Thoracic aorta (tissue), 2 donors: ENCODE measurements at places on chromosomes 4 and X.

DNA sequence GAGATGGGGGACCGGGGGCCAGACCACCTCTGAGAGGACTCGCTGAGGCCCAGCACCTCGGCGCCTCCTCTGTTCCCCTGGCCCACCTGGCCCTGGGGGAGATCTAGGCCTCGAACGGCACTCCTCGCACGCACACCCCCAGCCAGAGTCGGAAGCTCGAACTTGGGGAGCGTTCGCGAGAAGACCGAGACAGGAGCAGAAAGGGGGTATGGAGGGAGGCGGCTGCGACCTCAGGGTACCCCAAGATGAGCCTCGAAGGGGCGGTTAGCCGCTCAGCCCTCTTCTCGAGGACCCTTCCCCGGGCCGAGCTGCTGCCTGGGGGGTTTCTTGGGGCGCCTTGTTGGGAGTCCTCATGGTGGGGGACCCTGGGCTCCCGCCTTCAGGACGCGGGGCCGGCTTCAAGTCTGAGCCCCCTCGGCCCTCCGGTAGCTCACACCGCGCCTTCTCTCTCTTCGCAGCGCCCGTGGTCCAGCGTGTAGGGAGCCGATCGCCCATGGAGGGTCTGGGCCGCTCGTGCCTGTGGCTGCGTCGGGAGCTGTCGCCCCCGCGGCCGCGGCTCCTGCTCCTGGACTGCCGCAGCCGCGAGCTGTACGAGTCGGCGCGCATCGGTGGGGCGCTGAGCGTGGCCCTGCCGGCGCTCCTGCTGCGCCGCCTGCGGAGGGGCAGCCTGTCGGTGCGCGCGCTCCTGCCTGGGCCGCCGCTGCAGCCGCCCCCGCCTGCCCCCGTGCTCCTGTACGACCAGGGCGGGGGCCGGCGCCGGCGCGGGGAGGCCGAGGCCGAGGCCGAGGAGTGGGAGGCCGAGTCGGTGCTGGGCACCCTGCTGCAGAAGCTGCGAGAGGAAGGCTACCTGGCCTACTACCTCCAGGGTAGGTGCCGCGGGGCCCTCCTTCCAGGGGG is 706 bp downstream of the DUSP9 start:
- DNase-seq = no peak

- DNase-seq = no peak
Measured at GRCh38 chr4:158535130-158535614, 13.5 kb downstream of the RXFP1 start.

GRCh38 chr4:34922325-34922724 is 1322.0 kb downstream of the ARAP2 start:
- DNase-seq = no peak

- no peak for DNase-seq
Measured at GRCh38 chr4:152885185-152885584, 50.9 kb upstream of the FHDC1 start.

GRCh38 chr4:85684676-85685075 is 209.7 kb downstream of the ARHGAP24 start:
- no peak for DNase-seq

- DNase-seq = no peak
Measured at GRCh38 chrX:38112566-38112965, 106.2 kb downstream of the SYTL5 start.

GRCh38 chr4:186827534-186827897 is 103.9 kb upstream of the FAT1 start:
- no peak for DNase-seq

DNA sequence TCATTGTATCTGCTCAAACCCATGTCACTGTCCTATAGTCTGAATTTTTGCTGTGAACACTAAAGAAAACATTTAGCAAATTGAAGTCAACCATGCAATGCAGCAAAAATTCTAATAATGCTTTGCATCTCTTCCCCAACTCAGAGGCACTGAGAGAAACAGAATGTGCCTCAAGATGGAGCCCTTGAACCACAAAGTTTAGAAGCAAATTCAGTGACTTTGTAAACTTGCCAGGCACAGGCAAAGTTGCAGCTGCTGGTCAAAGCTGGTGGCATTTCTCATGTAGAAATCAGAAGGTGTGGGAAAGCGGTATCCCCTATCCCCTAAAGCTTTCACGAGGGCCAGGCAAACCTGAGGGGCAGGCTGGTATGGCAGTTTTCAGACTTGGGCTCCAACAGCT is 121.7 kb upstream of the DIPK2B start:
- no peak for DNase-seq

- no peak for DNase-seq
Measured at GRCh38 chr4:139453041-139453370, 915 bp upstream of the RAB33B start.

- no peak for DNase-seq
Measured at GRCh38 chr4:15809058-15809457, 30.9 kb downstream of the CD38 start.

GRCh38 chrX:52361941-52362340 is 6.9 kb upstream of the XAGE2 start:
- no peak for DNase-seq

- no peak for DNase-seq
Measured at GRCh38 chr4:143082701-143083100, 102.0 kb upstream of the USP38 start.

DNA sequence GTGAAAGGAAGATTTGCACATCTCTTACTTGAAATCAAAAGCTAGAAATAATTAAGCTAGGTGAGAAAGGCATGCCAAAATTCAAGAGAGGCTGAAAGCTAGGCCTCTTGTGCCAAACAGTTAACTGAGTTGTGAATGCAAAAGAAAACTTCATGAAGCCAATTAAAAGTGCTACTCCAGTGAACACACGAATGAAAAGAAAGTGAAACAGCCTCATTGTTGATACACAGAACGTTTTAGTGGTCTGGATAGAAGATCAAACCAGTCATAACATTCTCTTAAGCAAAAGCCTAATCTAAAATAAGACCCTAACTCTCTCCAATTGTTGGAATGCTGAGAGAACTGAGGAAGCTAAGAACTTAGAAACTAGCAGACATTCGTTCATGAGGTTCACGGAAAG is 122.3 kb downstream of the UNC5C start:
- no peak for DNase-seq

DNA sequence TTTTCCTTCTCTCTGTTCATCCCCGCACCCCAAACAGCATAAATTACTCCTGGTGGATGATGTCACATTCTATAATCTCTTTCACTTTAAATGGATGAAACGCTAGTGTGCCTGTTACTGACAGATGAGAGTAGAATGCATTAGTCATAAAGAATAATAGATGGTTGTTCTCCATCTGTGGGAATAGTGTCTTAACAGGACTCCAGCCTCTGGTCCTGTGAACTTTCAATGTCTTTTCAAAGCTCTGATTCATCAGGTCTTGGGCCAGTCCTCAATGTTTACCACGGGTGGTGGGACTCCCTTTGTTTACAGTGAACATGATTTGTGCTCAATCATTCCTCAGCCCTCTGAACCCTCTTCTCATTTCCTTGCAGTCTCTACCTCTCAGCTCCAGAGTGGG is 182.6 kb downstream of the GABRB1 start:
- DNase-seq = no peak

DNA sequence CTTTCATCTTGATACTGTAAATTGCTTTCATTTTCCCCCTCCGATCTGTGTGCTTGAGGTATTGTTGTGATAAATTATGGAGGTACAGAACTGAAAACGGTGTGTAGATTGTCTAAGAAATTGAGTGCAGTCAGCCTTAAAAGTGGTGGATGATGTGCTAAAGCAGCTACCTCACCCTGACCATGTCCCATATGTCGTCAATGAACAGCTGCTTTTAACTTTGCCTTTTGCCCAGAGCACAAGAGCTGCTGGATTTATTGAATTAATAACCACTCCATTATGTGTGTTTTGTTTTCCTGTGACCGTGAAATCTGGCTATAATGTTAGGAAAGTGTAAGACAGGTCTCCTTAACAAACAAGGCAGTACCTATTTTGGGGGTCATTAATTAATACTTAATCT is 581.9 kb upstream of the PITX2 start:
- no peak for DNase-seq

GRCh38 chrX:80751456-80751855 is 58.2 kb downstream of the BRWD3 start:
- DNase-seq = no peak

- DNase-seq = no peak
Measured at GRCh38 chr4:76036855-76037254, 985 bp upstream of the CXCL11 start.

GRCh38 chr4:190015538-190016368 is 11.3 kb downstream of the FRG2 start:
- DNase-seq = no peak

DNA sequence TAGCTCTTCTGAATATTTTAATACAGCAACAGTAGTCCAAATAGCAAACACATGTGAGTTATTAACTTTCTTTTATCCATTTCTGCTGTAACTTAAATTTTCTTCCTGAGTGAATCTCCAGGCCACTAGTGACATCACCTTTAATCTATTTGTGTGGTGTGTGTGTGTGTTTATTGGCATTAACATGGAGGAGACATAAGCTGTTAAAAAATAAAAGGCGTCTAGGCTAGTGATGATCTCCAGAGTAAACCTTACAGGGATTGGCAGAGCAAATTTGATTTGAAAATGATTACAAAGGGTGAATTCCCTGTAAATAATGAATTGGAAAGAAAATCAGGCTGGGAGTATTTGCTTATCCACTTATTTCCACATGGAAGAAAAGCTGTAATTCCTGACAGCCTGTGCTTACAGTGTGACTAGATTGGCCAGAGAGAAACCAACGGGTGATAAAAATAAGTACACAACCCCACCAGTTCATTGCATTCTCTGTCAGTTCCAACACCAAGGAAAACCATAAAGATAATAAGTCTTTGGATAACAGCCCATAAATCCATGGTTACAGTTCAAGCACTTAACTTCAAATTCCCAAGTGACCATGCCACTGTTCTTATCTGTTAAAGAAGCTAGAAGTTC is 186.1 kb downstream of the ENOX2 start:
- DNase-seq = no peak

DNA sequence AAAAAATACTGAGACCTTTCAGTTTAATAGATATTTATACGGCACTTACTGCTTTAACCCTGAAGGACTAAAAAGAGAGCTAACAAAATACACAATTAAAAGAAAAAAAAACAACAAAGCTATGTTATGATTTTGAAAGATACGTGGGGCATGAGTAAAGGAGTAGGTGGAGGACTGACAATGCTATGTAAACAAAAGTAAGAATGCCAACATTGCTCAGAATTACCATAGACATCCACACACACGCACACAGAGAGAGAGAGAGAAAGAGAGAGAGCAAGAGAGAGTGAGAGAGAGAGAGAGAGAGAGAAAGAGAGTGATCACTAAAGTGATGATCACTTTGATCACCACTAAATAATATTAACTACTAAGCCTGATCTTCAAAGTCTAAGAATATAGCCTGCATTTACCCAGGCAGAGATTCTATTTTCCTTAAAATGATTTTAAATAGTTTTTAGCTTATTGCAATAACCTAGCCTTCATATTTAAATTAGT is 313.9 kb upstream of the SPANXN4 start:
- no peak for DNase-seq

- DNase-seq = no peak
Measured at GRCh38 chr4:181528570-181529184, 714.5 kb upstream of the TENM3 start.

DNA sequence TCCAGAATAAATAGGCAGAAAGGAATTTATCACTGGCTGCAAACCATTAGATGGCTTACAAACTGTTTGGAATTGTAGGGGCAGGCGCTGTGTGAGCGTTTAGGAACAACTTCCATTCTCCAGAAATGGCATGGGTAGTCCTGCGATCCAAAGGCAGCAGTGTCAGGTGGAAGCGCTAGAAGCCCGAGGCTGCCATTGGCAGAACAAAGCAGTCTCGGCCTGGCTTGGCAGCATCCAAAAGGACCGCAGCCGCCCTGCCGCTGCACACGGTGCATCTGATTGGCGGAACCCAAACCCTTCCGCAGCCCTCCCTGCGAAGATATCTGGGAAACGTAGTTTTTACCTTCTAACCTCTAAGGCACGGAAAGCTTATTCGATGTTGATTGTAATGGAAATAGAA is 23.6 kb upstream of the YTHDC1 start:
- DNase-seq = peak; percentile 13

DNA sequence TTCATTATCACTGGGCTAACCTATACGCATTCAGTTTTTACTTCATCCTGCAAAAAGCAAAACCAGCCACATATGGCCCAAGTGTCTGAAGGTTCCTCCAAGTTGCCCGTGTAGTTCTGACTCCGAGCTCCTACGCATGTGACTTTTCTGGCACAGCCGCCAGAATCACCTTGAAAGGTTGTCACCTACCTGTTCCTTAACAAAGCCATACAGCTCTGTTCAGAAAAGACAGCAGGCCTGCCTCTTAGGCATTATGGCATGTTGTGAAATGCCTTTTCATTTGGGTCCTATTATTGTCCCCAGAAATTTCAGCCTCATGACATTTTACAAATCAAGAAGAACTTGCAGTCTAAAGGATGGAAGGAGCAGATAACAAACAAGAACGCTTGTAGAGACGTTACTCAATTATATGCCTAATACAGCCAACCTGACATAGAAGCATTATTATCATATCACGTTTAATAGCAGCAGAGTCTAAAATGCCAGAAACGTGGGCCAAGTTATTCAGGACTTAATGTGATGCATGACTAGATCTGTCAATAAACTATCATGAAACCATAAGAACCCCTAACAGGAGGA is 118.5 kb downstream of the RBM47 start:
- DNase-seq = no peak

GRCh38 chrX:100413229-100413628 is 3.2 kb upstream of the PCDH19 start:
- no peak for DNase-seq

GRCh38 chr4:86132468-86132867 is 227.4 kb downstream of the MAPK10 start:
- no peak for DNase-seq

GRCh38 chr4:106369456-106370060 is 980 bp upstream of the GIMD1 start:
- no peak for DNase-seq

DNA sequence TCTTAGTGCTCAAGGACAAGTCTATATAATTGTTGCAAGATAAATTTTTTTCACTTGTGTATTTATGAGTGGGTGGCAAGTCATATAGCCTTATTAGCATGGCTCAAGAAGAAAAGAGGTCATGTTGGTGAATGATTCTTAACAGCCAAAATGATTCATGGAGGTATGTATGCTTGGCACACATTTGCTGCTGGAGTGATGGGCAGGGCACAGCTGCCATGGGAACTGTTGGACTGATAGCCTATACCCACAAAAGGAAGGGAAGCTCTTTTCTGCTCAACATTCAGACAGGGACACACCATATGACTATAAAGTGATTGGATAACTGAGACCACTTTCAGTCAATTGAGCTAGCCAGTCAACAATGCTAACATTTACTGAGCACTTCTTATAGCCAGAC is 46.8 kb upstream of the PITX2 start:
- no peak for DNase-seq
